ENCODE measurements at places on chromosomes 1 and 21.

DNA sequence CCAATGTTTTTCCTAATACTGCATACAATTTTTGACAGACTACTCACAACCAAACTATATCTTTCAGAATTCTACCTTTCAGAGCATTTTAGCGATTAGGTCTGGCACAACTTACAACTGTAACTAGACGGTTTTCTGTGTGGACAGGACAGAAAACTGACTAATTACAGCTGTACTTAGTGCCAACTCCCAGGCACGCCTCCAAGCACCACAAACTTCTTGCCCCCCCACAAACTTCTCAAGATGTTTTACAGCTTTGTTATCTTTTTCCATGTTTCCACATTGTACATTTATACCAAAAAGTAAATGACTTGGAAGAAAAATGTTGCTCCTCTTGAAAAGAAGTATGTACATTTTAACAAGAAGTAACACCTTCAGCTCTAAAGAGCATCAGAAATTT lies 13.8 kb downstream of the LYST start:
- no peak for DNase-seq

DNA sequence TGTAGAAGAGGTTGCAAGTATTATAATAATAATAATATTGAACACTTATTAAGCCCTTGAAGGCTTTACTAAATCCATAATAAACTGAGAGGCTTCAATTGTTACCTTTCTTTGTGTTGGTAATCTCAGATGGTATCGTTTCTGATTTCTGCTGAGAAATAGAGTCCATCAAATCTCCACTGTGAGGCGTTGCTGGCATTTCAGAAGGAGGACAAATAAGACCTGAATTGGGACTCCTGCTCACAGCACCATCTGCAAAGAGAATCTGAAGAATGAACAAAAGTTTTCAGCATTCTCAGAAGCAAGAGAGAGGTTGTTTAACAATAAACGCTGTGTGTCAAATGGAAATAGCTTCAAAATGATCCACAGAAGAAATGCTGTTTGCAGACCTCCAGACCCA lies 93.7 kb downstream of the WDR3 start:
- DNase-seq, result no peak

DNA sequence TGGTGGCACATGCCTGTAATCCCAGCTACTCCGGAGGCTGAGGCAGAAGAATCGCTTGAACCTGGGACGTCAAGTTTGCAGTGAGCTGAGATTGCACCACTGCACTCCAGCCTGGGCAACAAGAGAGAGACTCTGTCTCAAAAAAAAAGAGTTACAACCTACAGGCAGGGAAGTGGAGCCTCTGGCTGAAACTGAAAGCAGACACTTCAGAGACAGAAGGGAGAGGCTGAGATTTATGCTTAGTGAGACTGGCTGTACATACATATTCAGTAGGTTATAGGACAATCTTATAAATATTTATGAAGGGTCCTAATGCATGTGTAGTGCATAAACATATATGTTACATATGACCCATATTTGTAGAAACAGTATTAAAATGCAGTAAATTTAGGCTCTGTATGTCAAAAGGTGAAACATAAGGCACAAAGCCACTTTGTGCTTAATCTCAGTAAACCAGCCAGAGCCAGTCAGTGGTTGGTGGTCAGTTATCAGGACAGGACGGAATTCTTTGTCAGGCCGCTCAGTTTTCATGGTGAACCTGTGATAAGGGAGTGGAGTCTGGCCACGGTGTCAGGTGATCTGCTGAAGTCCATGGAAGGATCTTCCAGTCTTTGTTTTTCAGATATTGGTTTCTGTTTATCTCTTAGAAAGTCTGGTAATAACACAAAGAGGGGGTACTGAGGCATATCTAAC lies 13.7 kb downstream of the RHEX start:
- no peak for DNase-seq

- DNase-seq, result no peak
Measured at GRCh38 chr1:21855257-21856096, 43.4 kb downstream of the LDLRAD2 start.

DNA sequence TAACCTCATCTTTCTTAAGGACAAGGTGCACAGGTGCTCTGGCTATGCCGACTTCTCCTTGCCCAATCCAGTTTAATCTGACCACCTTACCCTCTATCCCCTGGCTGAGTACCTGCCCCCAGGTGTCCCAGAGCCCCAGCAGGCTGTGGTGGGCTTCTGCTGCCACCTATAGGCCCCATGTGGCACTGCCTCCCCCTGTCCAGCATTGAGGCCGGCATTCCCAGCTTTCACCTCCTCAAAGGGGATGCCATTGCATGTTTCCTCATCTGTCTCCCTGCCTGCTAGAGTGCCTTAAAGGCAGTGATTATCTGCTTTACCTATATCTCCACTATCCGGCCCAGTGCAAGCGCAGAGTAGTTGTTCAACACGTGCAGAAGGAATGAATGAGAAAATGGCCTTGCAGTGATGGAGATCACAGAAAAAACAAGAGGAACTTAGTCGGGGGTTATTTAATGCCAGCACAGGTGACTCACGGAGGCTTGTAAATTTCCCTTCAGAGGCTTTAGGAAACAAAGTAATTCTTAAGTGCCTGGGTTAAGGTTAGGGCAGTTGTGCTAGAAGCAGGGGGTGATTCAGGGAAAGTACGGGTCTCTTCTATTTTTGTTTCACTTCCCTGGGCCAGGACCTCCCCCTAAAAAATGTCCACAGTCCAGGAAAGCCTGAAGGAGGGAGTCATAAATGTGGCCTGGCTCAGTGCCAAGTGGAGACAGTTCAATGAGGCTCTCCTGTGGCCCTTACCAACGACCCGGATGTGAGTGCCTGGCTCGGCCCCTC lies 131.8 kb upstream of the NGF start:
- DNase-seq, result no peak

DNA sequence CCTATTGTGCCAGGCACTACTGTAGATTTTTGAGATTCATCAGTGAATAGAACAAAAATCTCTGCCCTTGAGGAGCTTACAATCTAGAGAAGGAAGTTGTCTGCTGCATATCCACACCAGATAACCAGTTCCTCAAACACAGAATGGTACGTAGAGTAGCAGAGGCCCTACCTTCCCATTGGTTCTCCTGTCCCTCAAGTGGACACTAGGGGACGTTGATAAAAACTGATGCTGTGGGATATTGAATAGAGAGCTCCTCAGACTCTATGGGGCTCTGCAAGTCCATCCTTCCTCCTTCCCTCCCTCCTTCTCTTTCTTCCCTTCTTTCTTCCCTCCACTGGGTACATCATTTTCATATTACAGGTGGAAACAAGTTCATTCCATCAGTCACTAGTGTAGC lies 371.3 kb downstream of the PBX1 start:
- no peak for DNase-seq

GRCh38 chr1:147735423-147735822 lies 25.0 kb downstream of the GJA5 start:
- DNase-seq, result no peak

- no peak for DNase-seq
Measured at GRCh38 chr1:229088711-229089110, 182.2 kb upstream of the RAB4A start.

DNA sequence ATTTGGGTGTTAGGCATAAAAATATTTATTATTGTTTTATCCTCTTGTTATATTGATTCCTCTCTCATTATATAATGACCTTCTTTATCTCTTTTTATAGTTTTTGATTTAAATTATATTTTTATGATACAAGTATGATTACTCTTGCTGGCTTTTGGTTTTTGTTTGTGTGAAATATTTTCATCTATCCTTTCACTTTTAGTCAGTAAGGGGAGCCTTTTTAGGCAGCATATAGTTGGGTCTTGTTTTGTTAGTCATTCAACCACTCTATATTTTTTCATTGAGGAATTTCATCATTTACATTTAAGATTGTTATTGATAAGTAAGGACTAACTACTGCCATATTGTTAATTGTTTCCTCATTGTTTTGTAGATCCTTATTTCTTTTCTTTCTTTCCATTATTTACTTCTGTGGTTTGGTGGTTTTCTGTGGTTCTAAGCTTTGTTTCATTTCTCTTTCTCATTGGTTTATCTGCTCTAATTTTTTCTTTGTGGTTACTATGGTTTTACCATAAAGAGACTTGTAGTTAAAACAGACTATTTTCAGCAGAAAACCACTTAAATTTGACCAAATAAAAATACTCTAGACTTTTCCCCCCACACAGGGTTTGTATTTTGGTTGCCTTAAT lies 593.1 kb downstream of the NUF2 start:
- no peak for DNase-seq

All from putamen (tissue), 1 donor.